Fibroblast of upper back skin (primary cell): ENCODE measurements at places on chromosomes 1 and 21.
A peak's percentile ranks its signal among the peaks of the same experiment; 100 is the strongest.

GRCh38 chr1:114353262-114353661, 157.7 kb downstream of the TRIM33 start:
- peak; percentile 91 for DNase-seq

DNA sequence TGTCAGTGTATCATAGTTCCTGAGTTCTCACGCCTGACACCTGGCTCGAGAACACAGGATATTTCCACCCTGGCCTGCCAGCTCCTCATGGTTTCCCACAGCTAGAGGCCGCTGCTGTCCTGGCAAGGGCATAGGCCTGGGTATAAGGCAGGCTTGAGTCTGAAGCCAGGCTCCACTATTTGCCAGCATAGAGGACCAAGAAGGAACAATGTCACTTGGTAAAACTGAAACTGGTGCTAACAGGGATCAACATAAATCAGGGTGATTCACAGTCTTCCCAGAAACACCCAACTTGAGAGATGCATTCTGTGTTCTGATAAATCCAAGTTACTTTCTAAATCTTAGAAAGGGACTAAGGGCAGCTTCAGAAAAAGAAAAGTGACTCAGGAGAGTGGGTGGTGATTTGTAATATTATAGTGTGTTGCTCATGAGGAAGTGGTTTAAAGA, 6.9 kb upstream of the S100A2 start:
- peak; percentile 80 for DNase-seq

DNA sequence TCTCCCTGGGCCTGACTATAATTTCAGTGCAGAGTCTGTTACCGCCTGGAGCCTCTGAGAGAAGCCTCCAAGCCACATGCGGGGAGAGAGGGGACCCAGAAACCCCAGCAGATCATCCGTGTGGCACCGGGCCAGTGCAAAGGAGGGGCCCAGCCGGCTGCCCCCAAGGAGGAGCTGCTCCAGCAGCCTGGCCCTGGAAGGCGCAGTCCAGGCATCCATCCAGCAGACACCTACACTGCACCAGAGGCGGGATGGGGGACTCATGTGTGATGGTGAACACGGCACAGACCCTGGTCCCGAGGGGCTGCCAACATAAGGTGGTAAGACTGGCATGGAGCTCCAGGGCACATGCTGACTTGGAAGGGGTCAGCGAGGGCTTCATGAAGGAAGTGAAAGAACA, 39.6 kb upstream of the CLSTN1 start:
- DNase-seq, result no peak

DNA sequence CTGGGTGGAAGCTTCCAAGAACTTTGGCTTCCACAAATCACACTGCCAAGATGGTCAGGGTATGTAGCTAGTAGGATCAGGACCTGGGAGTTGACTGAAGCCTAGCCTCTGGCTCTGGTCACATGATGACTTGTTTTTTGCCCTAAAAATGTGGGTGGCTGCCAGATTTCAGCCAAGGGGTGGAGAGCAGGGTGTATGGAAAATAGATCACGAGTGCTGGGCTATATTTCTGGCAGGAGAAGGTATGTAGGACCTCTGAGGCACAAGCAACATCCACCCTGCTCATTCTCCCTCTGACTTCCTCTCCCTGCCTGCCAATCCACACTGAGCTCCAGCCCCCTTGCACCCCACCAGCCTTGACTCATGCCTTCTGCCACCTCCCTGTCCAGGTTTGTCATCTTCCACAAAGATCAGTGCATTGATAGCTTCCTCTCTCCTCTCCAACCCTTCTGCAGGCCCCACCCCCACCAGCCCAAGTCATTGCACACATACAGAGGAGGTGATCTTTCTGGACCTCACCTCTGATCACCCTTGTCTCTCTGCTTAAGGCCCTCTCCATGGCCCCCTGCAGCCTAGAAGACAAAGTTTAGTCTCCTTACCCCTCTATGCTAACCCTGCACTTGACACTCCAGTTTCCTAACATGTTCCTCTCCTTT, 8.3 kb upstream of the CYP4B1 start:
- no peak for DNase-seq

DNA sequence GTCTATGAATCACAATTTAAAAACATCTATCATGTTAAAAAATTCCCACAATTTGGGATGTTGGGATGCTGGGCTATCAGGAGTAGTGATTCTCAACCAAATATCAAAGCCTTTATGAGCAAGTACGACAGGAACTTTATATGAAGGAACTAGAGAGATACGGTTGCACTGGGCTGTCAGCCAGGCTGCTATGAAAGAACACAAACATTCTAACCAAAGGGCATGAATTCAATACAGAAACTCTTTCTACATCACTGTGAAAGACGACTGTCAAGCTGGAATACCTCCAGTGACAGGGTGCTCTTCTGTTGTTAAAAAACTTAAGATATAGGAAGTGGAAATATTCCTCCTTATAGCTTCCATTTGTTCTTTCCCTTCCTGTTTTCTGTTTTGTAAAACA, 9.8 kb downstream of the CACNA1E start:
- peak; percentile 15 for DNase-seq

DNA sequence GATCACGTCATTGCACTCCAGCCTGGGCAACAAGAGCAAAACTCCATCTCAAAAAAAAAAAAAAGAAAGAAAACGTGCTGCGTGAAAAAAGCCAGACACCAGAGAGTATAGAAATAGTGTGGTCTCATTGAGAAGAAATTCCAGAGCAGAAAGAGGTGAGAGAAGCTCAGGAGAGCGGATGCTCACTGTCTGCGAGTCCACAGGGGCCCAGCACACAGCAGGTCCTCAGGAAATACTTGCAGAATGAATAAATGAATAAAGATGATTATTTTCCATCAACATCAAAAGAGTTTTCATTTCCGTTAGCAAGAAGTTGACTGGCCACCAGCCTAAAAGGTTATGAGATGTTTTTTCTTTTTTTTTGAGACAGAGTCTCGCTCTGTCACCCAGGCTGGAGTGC, 14.4 kb downstream of the CASP9 start:
- DNase-seq, result no peak

- DNase-seq, result peak; percentile 54
These were observed 8.0 kb upstream of the RLF start for GRCh38 chr1:40153073-40153770.

GRCh38 chr1:26696654-26697430, 1.0 kb downstream of the ARID1A start:
- DNase-seq, result no peak

DNA sequence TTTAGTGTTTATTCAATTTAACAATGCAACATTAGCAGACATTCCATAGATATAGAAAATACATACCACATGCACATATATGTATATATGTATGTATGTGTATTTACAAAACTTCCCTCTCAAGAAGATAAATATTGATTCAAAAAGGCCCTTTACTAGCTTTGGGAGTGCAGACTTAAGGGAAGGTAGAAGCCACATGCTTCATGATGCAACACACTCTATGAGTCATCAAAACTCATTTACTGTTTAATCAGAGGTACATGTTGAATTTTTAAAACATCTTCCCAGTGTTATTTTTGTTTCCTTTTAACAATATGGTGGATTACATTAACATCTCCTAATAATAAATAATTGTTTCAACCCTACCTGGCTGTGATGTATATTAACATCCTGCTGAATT, 61.4 kb upstream of the KIRREL1 start:
- peak; percentile 37 for DNase-seq

DNA sequence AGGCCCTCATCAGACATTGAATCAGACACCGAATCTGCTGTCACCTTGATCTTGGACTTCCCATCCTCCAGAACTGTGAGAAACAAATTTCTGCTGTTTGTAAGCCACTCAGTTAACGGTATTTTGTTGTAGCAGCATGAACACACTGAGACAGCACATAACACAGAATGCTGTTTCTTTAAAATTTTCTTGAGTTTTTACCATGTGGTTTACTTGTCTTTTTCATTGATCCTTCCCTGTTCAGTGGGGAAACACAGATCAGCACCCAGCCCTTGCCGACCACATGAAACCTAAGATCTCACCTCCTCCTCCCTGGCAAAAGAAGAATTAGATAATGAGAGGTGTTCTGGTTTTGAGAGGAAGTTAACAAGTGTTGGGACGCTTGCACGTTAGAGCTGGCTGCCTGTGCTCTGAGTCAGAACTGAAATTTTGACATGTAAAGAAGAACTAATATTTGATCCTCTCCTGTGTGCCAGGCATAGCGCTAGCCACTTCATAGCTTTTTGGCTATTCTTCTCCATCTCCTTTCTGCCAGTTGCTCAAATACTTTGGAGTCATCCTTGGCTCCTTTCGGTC, 179.6 kb downstream of the DHRS3 start:
- DNase-seq, result no peak

DNA sequence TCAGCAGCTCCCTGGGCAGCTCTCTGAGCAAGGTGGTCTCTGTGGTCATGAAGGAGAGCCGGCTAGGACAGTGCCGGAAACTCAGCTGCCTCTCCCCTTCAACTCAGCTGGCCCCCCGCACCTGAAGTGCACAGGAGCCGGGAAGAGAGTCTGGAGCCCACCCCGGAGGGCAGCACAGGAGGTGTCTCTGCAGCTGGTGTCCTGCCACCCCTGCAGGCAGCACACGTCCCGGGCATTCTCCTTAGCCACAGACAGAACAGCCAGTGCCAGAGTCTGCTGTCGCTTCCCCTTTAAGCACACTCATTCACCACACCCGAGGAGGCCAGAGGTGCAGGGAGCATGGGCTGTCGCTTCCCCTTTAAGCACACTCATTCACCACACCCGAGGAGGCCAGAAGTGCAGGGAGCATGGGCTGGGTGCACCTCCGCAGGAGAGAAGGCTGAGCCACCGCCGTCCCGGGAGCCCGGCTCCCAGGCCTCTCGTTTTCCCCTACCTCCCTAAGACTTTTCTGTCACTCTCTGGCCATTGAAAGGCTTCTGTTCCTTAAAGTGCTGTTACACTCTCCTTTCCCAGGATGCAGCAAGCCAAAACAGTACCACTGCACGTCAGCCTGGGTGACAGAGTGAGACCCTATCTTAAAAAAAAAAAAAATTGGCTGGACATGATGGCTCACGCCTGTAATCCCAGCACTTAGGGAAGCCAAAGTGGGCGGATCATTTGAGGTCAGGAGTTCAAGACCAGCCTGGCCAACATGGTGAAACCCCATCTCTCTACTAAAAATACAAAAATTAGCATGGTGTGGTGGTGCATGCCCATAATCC, 16.9 kb upstream of the SAMD11 start:
- peak; percentile 53 for DNase-seq

DNA sequence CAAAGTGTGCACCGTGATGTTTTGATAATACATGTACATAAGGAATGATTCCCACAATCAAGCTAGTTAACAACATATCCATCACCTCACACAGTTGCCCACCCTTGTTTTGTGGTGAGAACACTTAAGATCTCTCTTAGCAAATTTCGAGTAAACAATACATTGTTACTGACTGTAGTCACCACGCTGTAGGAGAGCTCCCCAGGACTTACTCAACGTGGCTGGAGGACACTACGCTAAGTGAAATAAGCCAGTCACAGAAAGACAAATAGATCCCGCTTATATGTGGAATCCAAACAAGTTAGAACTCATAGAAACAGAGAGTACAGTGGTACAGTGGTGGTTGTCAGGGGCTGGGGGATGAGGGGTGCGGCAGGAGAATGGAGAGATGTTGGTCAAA, 24.8 kb downstream of the GPR137B start:
- no peak for DNase-seq

DNA sequence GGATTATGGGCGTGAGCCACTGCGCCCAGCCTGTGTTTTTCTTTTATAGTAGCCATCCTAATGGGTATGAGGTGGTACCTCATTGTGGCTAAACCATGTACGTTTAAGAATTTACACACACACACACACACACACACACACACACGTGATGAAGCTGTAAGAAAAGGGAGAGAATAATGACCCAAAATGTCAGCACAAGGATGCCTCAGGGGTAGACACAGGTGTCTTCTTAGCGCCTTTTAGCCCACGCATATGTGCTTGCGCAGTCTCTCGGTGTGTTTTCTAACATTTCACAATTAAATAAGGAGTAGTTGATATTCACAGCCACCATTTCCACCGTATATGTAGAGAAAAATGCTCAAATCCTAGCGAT, 782 bp upstream of the PFKL start:
- DNase-seq, result no peak

GRCh38 chr1:231348442-231348841, 10.3 kb downstream of the SPRTN start:
- DNase-seq, result no peak

DNA sequence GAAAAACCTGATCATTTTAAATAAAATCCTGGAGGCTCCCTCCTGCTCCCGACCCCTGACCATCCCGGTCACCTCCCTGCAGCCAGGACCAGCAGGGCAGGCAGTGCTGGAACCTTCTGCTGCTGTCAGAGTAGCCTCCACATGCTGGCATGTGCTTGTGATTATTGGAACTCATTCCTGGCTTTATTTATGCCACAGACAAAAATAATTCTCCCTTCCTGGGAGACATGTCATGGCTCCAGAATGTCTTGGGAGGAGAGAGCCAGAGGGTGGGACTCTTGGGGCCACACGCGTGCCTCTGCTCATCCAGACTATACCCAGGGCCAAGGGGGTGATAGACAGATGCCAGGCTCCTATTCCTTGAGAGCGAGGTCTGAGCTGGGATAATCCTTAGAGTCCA, 183.6 kb upstream of the RAB4A start:
- DNase-seq, result no peak

DNA sequence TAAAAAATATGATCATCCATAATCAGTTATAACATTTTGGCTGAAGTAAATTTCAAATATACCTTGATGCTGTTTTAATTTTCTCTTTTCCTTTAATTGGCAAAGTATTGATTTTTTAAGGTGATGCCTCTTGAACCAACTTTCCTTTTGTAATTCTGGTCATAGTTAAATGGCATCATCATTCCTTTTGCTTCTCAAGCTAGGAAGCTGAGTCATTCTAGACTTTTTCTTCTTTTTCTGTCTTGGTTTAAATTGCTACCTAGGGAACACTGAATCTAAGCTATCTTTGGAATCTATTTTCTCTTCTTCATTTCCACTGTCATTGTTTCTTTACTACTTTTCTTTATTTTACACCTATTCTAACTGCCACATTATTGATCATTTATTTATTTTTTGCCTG, 162.7 kb downstream of the HMCN1 start:
- DNase-seq, result peak; percentile 39

DNA sequence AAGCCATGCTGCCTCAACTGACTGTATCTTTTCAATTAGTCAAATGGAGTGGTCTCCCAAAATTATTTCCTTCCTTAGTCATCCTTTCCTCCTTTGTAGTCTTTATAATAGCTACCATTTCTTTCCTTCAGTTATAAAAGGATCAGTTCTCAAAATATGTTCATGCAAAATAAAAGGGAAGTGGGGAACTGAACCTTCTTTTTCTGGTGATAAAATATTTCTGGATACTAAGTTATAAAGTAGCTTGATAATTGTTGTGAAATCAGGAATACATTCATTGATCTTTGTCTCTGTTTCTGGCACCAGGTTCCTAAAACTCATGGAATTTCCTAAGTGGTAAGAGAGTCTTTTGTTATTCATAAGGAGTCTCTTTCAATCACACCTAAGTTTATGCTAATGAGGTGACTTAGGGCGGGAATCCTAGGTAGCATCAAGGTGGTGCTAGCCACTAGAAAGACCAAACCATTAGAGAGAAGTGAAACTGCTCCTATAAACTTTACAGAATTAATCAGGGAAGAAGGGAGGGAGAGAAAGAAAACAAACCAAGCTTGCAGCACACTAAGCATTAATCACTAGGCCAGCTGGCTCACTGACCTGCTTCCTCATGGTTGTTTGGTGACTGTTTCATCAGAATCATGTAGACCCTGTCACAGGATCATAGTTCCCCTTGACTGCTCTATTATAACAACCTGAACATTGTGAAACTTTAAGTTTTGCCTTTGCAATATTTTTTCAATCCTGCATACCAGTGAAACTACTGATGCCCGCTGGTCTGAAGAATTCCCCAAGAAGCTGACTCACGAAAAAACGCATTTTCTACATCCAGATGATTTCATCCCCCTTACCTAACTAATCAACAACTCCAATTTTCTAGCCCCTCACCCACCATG, 161.6 kb upstream of the PTBP2 start:
- DNase-seq, result peak; percentile 98
